ENCODE measurements at places on chromosomes 7 and 10.

- H3K4me1 ChIP-seq: no peaks in the 10 kb centered on the region
- H3K27me3 ChIP-seq: no peaks in the 10 kb centered on the region
- no peak overlapping the region for H3K27ac ChIP-seq
These were observed 77.1 kb downstream of the ABCC2 start for GRCh38 chr10:99859585-99859984.

GRCh38 chr7:80362010-80362618, 149.8 kb downstream of the GNAT3 start:
- H3K27ac ChIP-seq: no peak overlapping the region
- no peaks in the 10 kb centered on the region for H3K27me3 ChIP-seq
- DNase-seq: no peak
- H3K36me3 ChIP-seq: no peaks in the 10 kb centered on the region
- H3K4me1 ChIP-seq: no peaks in the 10 kb centered on the region

DNA sequence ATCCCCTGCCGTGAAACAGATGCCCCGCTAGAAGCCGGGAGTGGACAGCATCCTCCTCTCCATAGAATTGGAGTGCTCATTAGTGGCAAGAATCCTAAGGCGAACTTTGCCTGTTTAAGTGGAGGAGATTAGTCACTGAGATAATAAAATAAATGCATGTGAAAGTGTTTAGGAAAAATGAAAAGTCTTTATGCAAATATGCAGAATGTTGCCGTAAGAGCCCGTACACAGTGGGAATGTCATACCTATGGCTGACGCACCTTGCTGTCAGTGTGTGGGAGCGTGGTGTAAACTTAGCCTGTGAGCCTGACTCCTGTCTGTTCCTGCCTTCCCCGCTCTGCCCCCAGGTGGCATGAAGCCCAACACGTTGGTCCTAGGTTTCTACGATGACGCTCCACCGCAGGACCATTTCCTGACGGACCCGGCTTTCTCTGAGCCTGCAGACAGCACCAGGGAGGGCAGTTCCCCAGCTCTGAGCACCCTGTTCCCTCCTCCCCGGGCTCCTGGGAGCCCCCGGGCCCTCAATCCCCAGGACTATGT, 1.7 kb upstream of the TRIP6 start:
- no peaks in the 10 kb centered on the region for H3K36me3 ChIP-seq
- no peak overlapping the region for H3K4me3 ChIP-seq
- H3K27me3 ChIP-seq: no peaks in the 10 kb centered on the region
- H3K4me1 ChIP-seq: peaks cover 25% of the 10 kb centered on the region

DNA sequence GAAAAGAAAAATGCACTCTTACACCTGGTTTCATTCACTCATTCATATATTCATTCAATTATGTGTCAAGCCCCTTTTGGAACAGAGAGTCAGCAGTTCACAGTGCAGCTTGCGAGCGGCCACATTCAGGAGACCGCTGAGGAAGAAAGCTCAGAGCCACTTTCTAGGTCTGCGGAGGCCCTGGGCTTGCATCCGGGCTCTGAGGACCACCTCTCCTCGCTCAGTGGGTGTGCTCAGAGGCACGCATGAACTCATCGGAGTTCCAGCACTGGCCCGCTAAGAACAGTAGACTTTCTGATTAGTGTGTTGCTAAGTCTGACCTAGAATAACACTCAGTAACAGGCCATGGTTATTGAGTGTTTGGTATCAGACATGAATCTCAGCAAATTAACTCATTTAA, 1.8 kb upstream of the FAM107B start:
- no peak overlapping the region for H3K4me3 ChIP-seq
- H3K36me3 ChIP-seq: no peaks in the 10 kb centered on the region
- no peak for DNase-seq
- no peaks in the 10 kb centered on the region for H3K4me1 ChIP-seq
- H3K27ac ChIP-seq: no peak overlapping the region

DNA sequence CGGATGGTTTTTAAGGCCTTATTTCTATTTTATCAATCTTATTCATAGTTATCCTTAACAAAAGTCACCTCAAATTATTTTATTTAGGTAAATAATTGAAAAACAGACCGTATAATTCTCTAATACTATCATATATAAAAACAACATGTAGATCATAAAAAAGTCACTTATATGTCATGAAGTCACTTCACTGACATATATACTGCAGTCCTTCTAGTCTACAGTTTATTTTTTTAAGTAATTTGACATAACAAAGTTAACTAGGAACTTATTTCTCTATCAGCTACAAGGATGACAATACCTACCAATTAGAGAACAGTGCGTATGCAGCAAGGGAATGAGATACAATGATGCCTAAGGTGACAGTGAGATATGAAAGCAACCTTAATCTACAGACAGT, 26.2 kb downstream of the JMJD1C start:
- no peaks in the 10 kb centered on the region for H3K36me3 ChIP-seq
- H3K4me3 ChIP-seq: no peak overlapping the region
- H3K27me3 ChIP-seq: no peaks in the 10 kb centered on the region
- no peaks in the 10 kb centered on the region for H3K4me1 ChIP-seq
- no peak overlapping the region for H3K27ac ChIP-seq

DNA sequence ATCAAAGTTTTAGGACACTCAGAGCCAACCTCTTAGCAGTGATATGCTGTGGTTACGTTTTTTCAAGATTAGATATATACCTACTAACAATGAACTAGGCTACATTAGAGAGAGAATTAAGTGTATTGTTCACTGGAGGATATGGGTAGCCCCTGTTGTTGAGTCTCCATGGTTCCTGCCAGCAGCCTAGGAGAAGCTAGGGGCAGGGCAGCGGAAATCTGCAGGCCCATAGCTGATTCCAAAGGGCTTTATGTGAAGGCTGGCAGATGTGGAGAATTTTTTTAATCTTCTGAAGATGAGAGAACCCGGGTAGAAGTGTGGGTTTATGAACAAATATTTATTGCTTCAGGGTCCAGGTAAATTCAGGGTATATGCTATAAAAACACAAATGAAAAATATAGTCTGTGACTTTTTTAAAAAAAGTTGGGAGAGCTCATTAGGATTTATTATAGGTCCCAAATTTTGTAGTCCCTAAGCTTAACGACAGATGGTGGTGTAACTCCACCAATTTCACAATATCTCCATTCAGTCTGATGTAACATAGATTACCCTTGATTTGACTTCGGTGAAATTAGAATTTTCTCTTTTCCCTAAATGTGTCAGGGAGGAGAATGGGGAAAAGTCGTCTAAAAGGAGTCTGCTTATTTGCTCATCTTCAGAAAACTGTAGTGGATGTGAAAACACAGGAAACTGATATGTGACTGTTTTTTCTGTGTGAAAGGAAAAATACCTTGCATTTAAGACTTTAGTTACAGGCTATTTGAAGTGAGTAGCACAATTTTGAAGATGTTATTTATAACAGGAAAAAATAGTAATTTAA, 163.0 kb upstream of the PPP1R3A start:
- H3K36me3 ChIP-seq: no peaks in the 10 kb centered on the region
- H3K4me3 ChIP-seq: no peak overlapping the region
- H3K27ac ChIP-seq: no peak overlapping the region
- peaks cover 30% of the 10 kb centered on the region for H3K27me3 ChIP-seq
- DNase-seq: no peak
